ENCODE measurements at places on chromosomes 3 and 15.

DNA sequence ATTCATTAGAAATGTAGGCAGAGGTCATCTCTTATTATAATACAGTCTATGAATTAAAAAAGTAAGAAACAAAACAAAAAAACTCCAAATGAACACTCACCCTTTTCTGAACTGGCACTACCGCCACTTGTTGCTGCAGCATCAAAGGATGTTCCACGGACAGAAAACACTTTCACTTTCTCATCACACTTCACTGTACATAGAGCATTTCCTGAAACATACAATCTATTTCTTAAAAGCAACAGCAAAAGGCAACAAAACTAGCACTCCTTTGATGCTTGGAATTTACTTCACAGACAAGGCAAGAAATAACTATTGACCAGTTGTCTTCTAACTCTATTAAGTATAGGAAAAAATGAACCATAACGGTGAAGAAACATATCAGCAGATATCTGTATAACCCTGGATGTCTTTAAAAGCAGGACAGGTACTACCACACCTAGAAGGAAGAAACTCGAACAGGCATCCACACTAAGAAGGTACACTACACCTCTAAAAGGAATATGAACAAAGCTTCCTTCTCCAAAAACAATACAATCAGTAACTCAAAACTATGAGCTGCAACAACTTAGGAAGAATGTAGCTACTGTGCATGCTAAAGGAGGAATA is 24.9 kb downstream of the ETFA start:
- DNase-seq: no peak

DNA sequence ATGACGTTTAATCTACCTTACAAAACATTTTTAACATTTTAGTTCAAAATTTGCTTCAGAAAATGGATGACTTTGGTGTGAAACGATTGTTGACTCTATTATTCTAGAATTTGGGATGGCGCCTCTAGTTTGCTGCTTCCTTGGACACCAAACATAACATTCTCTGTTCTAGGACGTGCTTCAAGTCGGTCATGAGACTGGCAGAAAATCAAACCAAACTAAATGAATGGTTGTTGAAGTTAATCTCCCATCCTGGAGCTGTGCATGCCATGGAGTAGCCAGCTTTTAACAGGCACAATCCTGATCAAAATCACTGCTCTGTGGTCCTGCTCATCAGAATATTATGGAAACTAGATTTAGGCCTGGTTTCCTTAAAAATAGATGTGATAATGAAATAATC is 9.6 kb upstream of the LRRFIP2 start:
- DNase-seq: no peak

- no peak for DNase-seq
Measured at GRCh38 chr3:182486463-182486862, 306.8 kb upstream of the ATP11B start.

DNA sequence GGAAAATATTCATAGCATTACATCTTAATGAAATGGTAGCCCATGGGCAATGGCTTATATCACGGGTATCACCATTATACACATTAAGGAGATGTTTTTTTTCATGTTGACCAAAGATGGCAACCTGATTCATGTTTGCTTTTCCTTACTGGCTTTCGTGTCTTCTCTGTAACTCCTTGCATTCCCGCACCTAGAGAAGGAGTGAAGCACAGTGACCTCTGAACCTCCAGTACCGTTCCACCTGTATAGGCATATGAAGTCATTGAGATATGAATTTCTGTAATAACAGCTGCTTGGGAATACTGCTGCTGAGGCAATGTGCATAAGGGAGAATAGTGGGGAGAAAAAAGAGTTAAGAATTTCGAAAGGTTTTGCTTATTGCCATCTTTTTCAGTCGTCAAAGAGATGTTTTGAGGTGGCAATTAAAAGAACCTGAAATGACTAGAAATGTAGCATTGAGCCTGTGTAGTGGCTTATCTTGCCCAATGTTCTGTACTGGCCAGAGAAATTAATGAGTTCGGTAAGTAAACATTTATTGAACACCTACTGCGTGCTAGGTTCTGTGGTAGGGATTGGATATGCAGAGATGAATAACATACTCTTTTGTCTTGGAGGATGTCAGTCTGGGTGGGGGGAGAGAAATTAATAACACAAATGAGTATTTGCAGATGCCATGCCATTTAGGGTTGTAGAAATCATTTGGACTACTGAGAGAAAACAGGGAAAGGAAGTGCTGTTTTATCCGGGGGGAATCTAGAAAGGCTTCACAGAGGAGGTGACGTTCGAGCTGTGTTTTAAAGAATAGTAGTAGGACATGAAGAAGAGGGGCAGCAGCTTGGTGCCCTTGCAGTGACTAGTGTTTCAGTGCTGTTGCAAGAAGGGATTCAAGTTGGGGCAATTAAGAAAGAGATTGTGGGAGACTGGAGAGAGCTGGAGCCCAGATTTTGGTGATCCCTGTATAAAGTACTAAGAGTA is 2.5 kb downstream of the FEM1B start:
- no peak for DNase-seq

DNA sequence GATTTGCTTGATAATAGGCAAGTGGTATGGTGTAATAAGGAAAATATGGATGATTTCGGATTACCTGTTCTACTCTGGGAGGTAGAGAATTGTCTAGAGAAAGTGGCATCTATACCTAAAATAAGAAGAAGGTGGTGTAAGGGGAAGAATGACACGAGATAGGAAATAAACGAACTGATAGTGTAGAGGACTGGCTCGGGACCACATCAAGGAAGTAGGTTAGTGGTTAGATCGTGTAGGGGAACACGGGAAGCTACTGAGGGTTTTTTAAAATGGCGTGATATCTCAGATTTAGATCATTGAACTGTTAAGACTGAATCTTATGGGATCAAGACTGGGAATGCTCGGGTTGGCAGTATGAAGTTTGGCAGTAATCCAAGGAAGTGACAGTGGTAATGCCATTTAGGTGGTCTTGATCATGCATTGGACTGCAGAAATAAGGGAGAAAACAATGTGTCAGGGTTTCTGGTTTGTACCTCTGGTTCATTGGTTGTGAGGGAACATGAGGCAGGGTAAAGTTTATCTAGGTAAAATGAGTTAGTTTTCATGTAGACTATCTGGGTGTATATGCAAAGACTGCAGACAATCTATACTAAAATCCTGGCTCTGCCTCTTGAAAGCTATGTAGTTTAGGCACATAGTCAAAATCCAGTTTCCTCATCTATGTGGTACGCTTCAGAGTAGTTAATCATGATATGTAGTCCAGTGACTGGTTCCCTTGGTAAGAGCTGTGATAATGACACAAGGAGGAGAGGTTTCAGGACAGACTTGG is 7.4 kb downstream of the RPL14 start:
- no peak for DNase-seq

DNA sequence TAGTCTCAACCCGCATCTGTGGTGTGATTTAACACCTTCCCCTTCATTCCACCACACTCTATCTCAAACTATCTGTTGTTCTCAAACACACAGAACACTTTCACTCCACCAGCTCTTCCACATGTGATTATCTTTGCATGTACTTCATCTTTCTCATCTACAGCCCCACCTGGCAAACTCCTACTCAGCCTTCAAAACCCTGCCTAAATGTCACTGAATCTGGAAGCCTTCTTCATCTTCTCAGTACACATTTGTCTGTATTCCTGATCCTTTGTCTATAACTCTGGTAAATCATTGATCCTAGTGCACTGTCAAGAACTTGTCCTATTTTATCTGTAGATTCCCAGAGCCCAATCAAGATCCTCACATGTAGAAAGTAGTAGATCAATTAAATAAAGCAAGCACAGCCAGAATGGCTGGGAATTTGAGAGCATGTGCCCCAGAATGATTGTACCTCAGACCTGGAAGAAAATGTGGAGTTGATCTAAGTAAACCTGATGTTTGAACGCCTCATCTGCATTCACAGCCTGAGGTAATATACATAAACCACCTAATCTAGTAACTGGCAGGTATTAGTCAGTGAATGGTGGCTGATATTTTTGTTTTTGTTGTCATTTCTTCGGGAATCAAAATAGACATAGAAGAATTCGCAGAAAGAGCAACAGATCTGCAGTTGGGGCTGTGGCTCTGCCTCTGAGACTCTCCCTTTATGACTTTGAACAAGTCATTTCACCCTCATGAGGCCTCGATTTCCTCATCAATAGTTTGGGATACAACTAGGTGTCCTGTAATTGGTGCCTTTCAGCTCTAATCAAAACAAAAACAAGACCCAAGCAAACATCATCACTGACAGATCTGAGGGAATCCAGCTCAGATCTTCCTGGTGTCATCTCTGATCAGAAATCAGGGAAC is 28.0 kb upstream of the MAGEF1 start:
- DNase-seq: no peak

DNA sequence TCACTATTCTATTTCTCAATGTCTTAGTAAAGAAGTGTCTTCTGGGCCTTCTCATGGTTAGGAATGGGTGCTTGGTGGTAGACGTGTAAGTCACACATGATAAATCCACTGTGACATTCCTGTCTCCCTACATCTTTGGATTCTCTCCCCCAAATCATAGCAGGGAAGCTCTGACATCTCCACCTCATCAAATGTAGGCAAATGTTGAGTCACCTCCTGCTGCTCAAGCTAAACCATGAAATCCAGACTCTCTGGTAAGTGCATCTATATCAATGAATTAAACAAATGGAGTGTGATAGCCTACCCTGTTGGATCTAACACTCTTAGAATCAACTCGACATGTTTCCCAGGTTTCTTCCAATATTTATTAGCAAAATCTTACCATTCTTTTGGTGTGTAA is 42.8 kb upstream of the RPL35A start:
- no peak for DNase-seq

DNA sequence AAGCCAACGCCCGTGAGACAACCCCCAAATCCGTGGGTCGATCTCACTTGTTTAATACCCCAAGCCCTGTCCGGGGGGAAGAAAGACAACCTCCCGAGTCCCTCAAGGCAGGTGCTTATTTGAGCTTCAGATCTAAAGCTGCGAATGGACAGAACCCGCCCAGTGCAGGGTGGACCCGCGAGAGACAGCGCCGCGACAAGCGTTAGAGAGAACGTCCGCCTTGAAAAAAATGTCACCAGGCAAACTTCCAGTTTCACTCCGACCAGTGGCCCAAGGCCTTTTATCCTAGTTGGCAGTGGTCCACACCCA is 740 bp upstream of the OXSR1 start:
- DNase-seq: no peak

DNA sequence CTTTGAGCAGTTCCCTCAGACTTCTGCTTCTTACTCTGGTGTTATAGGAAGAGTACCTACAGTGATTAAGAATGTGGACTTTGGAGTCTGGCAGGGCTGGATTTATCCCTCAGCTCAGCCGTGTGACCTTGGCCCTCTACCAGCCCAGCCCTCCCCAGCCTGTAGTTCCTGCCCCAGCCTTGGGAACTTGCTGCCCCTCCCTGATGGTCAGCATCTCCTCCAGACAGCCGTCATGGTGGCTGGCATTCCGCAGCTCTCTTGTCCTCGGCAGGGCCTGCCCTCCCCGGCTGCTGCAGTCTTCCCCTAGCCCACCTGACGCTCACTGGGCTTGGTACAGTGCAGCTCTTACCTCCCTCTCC is 21.9 kb upstream of the CPNE9 start:
- DNase-seq: no peak

GRCh38 chr3:184002469-184002868 is 15.2 kb downstream of the ABCC5 start:
- DNase-seq: no peak

DNA sequence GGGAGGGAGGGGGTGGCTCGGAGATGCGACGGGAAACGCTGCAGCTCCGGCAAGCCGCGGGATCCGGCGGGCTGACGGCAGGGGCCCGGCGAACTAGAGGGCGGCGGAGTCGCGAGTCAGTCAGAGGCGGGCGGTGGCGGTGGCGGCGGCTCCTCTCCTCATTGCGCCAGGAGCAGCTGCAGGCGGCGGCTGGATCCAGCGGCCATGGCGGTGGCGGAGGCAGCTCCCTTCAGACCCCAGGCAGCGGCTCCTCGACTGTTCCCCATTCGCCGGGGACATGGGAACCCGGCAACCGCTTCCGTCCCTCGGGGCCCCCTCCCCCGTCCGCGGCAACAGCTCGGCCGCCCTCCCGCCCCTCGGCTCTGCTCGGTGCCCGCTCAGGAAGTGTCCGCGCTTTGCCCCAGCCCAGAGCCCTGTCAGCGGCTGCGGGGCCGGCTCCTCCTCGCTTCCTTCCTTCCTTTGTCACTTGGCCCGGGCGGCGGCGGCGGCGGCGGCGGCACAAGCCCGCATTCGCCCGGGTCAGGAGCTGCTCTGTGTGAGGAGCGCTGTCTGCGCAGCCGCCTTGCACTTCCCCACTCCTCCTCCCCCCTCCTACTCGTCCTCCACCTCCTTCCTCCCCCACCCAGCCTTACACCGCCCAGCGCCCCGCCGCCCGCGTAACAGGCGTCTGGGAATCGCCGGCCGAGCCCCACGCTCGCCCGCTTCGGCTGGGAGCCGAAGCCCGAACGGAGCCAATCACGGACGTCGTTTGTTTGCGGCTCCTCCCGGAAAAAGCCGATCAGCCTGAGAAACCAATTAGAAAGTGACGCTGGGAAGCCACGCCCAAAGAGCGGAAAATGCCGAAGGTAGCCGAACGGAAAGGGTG is at the start of gene GSK3B:
GSK3B (minus strand) TSS at position 537 of the 865 bp plus-strand sequence. CDS start 1,013 bp downstream, outside the sequence.
- peak; percentile 95 for DNase-seq

DNA sequence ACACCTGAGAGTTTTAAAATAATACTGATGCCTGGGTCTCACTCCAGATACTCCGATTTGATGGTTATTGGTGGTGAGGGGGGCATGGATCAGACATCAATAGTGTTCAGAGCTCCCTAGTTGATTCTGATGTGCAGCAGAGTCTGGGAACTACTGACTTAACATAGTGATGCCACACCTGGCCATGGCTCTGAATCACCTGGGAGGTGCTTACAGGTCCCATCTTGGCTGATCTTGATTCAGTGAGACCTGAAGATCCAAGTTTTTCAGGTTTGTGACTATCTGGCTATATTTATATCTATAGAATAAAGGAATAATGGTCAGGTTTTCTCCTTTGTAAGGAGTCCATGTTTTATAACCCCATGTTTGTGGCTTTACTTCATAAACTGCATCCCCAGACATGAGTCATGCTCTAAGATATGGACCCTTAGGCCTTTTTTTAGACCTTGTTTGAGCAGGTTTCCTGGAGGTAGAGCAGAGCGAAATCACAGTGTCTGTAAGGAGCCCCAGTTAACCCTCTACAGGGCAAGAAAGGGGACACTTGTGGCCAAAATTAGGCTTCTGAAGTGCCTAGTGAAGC is 101.4 kb downstream of the LARS2 start:
- no peak for DNase-seq

- no peak for DNase-seq
Measured at GRCh38 chr3:52593103-52593502, 56.7 kb downstream of the UQCC5 start.
